Vein endothelial cell (primary cell): ENCODE measurements at places on chromosomes 5 and 9. TPM values are rescaled to one million over a fixed set of nuclear protein-coding genes. Genes with fewer than 3 reads are reported as not detected.

The PCDHGB5 gene
- total RNA-seq: 22.4 and 26.1 TPM in 2 replicates

The PCSK5 gene
- total RNA-seq: 1.6 and 4.2 TPM in 2 replicates

The BARX1 gene
- total RNA-seq: not detected in 2 replicates

The SVEP1 gene
- 0.10 and 0.33 TPM in 2 replicates for total RNA-seq

The EGFLAM gene
- total RNA-seq: under 0.01 and 0.96 TPM in 2 replicates

The BARHL1 gene
- total RNA-seq: not detected in 2 replicates

The PCDHB10 gene
- 1.1 and 1.3 TPM in 2 replicates for total RNA-seq

The MSMP gene
- total RNA-seq: 22.4 and 50.3 TPM in 2 replicates

The FLT4 gene
- total RNA-seq: 93.0 and 123 TPM in 2 replicates

The GABRA6 gene
- not detected in 2 replicates for total RNA-seq

The N4BP3 gene
- 37.9 and 44.2 TPM in 2 replicates for total RNA-seq

The TBC1D13 gene
- total RNA-seq: 29.1 and 33.4 TPM in 2 replicates

The PLPP7 gene
- 2.6 and 4.3 TPM in 2 replicates for total RNA-seq

The FOXD4L3 gene
- total RNA-seq: not detected in 2 replicates

The OLFM1 gene
- 0.98 and 1.1 TPM in 2 replicates for total RNA-seq

The ORM2 gene
- not detected in 2 replicates for total RNA-seq

The LIFR gene
- 60.4 and 75.7 TPM in 2 replicates for total RNA-seq

The SLC12A7 gene
- total RNA-seq: 22.0 and 30.1 TPM in 2 replicates

The POLR3G gene
- total RNA-seq: 14.0 and 17.9 TPM in 2 replicates

The RXFP3 gene
- total RNA-seq: not detected in 2 replicates
